ENCODE measurements at places on chromosomes 12 and 14.

DNA sequence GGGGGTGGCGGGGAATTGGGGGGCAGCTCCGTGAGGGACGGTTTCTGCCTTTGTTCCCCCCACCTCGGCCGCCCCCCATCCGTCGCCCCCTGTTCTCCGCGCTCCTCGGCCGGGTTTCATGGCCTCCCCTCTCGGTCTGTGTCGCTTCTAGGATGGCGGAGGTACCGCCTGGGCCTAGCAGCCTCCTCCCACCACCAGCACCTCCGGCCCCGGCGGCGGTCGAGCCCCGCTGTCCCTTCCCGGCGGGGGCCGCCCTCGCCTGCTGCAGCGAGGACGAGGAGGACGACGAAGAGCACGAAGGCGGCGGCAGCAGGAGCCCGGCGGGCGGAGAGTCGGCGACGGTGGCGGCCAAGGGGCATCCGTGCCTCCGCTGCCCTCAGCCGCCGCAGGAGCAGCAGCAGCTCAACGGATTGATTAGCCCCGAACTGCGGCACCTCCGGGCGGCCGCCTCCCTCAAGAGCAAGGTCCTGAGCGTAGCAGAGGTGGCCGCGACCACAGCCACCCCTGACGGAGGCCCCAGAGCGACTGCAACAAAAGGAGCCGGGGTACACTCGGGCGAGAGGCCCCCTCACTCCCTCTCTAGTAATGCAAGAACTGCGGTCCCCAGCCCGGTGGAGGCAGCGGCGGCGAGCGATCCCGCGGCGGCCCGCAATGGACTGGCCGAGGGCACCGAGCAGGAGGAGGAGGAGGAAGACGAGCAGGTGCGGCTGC is 575 bp downstream of the NAA30 start:
- DNase-seq: no peak

DNA sequence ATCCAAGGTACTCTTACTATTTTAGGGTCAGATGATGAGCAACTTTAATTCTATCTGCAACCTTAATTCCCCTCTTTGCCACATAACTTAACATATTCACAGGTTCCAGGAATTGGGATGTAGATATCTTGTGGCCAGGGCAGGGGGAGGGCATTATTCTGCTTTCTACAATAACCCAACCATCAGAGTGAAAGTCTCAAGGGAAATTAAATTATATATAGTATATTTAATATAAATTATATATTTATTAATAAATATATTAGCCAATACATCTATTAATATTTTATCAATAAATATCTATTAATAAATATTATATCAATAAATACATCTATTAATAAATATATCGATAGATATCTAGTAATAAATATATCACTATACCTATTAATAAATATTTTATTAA is 11.7 kb upstream of the RAB21 start:
- DNase-seq: no peak

DNA sequence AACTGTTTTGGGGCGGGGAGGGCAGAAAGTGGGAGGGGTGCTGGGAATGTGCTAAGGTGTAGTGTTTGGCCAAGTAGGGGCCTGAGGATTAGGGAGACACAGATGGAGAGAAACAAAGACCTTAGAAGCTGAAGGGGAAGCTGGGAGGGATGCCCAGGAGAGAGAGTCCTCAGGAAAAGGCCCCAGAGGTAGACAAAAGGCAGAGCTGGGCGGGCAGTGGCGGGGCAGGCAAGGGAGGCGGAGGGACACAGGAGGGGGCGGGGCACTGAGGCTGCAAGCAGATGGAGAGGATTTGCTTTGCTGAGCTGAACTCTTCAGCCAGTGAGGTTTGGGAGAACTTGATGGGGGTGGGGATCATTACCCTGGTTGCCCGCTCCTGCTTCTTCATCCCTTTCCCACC is 2.8 kb downstream of the PTMS start:
- no peak for DNase-seq

GRCh38 chr12:7705846-7706245 is 5.4 kb upstream of the DPPA3 start:
- DNase-seq: no peak

GRCh38 chr12:46462641-46463355 is 90.2 kb upstream of the SLC38A2 start:
- DNase-seq: no peak

DNA sequence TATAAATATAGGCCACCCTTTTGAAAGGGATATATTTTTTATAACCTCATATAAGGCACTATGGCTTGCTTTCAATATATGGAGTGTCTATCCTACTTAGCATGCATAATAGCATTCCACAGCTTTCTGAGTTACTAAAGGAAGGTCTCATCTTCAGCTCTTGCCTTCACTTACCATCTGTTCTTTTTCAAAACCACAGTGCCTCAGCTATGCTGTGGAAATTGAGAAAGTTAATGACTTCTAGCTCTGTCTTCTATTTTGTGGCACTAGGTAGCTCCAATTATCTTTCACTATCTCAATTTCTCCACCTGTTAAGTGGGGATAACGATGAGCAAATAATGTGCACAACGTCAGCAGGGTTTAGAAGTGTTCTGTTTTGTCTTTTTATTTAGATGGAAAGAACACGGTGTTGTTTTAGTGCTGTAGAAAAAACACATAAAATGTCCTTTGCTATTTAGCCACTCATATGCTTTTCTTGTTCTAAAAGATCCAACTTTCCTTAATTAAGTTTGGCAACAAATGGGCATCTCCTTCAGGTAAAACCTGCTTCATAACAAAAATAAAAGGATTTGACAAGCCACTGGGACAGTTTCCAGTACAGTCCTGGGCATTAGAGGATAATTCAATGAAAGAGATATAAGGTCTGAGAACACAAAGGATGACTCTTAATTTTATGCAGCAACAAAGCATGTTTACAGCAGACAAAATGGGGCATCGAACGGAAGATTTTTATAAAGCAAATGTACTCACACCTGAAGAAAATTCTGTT is 462.0 kb upstream of the SYT1 start:
- no peak for DNase-seq

- DNase-seq: no peak
These were observed 17.2 kb downstream of the EML5 start for GRCh38 chr14:88775532-88775931.

DNA sequence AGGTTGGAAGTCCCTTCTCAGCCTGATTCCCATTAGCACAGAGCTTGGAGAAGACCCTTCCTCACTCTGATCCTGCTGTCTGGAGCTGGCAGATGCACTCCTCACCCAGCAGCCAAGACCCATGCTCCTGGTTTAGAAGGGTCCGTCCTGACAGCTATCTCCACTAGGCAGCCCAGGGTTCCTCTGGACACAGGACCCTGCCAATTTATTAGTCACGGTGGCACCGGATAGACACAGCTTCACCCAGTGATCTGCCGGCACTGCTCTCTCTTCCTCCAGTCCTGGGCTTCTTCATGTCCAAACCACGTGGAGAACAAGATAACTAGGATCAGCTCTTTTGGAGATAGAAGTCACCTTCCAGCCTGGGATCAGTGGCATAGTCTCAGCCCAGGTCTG is 26.2 kb upstream of the TCL1B start:
- DNase-seq: no peak

DNA sequence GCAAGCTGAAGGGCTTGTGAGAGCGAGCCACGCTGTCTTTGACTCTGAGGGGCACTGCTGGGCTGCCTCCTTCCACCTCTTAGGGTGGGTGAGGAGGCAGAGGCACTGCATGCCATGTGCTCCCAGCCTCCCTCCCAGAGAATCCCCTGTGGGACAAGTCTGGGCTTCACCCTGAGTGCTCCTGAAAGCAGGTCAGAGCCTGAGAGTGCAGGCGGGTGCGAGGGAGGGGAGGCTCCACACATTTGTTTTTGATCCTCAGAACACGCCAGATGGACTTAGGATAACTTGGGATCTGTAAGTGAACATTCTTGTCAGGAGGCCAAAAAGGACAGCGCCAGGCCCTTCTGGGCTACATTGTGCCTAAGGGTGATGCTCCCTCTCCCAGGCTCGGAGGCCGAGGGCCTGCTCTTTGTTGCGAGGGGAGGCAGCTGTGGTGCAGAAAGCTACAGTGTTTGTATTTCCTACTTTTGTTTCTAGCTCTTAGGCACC is 155.4 kb downstream of the TMX1 start:
- no peak for DNase-seq

GRCh38 chr12:102946042-102946441 is 11.4 kb upstream of the ASCL1 start:
- DNase-seq: no peak

- DNase-seq: no peak
These were observed 56.4 kb downstream of the CMKLR1 start for GRCh38 chr12:108282676-108283075.

GRCh38 chr12:54228471-54228870 is 39.7 kb upstream of the SMUG1 start:
- DNase-seq: no peak

DNA sequence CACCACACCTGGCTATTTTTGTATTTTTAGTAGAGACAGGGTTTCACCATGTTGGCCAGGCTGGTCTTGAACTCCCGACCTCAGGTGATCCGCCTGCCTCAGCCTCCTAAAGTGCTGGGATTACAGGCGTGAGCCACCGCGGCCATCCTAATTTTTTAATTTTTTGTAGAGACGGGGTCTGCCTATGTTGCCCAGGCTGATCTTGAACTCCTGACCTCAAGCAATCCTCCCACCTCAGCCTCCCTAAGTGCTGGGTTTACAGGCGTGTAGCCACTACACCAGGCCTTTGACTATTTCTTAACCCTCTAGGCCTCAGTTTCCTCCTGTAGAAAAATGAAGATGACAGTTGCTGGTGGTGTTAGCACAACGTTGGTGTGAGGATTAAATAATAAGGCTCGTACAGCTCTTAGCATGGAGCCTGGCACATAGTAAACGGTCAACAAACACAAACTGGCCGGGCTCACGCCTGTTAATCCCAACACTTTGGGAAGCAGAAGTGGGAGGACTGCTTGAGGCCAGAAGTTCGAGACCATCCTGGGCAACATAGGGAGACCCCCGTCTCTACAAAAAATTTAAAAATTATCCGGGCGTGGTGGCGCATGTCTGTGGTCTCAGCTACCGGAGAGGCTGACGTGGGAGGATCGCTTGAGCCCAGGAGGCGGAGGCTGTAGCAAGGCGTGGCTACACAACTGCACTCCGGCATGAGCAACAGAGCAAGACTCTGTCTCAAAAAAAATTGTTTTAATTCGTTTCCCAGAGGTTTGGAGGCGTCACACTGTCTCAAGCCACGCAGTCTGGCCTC is 979 bp downstream of the DDX54 start:
- DNase-seq: no peak

GRCh38 chr12:80877721-80878265 is 59.9 kb downstream of the LIN7A start:
- no peak for DNase-seq

DNA sequence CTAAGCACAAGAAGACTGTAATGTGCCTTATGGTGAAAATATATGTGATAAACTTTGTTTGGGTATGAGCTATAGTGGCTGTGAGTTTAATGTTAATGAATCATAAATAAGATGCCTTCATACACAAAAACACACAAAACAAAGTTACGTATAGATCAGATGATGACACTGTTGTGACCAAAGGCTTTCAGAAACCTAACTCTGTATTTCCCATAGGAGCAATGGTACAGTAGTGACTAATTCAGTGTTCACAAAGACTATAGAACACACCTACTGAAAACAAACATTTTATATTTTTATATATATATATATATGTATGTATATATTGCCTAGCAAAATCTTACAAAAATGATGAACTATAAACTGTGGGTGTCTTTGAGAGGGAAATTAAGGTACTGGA is 393.8 kb upstream of the DCN start:
- no peak for DNase-seq

GRCh38 chr12:70110085-70110484 is 133.1 kb upstream of the CNOT2 start:
- no peak for DNase-seq

DNA sequence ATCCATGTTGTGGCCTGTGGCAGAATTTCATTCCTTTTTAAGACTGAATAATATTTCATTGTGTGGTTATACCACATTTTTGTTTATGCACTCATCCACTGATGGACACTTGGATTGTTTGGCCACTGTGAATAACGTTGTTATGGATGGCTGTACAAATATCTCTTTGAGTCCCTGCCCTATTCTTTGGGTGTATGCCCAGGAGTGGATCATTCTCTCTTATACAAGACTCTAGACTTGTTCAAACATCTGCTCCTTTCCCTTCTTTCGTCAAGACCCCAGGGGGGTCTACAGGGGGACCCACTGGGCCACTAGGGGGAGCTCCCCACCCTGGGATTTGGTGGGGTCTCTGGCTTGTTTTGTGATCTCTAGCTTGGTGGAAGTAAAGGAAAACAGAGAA is 77.4 kb downstream of the FBXL14 start:
- DNase-seq: no peak

DNA sequence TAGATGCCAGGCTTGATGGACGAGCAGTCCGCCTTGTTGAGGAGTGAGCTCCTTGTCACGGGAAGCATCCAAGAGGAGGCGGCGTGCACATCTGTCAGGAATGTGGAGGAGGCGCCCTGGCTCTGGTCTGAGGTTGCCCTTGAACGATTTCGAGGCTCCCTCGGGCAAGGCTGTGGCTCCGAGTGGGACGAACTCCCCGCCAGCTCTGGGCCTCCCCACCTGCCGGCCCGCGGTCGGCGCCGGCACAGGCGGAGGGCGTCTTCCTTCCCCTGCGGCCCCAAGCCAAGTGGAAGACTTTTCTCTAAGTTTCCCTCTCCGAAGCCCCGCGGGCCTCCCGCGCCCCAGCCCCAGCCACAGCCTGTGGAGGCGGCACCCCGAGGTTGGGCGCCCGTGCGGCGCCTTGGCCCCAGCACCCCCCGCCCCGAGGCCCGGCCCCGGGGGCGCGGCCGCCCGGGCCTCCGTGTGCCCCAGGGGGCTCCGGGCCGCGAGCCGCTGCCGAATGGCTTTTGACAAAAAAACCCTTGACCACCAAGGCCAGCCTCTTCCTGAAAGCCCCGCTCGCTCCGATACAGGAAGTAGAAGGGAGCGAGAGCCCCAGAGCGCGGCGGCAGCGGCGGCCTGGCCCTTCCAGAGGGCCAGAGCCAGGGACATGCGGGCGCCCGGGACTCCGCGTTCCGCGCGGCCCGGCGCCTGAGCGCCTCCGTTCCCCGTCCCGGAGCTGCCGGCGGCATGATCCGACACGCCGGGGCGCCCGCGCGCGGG is at the start of gene RIN3:
RIN3 (plus strand) TSS at position 578 of the 762 bp plus-strand sequence; CDS start at position 730, 152 bp downstream.
- DNase-seq: peak; percentile 39

DNA sequence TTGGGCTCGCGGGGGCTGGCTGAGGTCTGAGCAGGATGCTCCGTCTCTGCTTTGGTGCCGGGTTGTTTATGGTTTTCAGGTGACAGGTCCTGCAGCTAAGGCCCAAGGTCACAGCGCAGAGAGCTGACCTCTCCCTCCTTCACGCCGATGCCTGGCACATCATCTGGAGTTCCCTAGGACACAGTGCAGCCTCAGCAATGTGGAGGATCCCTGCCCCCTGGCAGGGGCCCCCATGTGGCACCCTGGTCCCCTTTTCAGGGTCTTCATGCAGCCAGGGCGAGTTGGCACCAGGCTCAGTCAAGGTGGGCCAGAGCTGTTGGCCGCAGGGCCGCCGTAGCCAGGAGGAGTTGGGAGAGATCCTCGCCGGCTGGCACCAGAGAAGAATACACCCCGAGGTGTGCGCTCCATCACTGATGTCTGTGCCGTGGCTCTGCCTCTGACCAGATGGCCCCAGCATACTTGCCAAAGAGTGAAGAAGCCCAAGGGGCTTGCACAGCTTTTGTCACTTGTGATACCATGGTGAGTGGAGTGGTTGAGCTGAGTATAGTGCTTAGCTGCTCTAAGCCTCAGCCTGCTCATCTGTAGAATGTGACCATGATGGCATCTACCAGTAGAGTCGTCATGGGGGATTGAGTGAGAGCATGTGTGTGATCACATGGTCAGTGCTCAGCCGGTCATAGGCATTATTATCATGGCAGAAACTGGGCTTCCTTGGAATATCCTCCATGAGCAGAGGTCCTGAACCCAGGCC is 11.0 kb downstream of the TPCN1 start:
- no peak for DNase-seq

Measured in activated CD8-positive, alpha-beta memory T cell treated with anti-CD3 and anti-CD28 coated beads for 1 hour (primary cell).